ENCODE measurements at places on chromosomes 5 and 9.

DNA sequence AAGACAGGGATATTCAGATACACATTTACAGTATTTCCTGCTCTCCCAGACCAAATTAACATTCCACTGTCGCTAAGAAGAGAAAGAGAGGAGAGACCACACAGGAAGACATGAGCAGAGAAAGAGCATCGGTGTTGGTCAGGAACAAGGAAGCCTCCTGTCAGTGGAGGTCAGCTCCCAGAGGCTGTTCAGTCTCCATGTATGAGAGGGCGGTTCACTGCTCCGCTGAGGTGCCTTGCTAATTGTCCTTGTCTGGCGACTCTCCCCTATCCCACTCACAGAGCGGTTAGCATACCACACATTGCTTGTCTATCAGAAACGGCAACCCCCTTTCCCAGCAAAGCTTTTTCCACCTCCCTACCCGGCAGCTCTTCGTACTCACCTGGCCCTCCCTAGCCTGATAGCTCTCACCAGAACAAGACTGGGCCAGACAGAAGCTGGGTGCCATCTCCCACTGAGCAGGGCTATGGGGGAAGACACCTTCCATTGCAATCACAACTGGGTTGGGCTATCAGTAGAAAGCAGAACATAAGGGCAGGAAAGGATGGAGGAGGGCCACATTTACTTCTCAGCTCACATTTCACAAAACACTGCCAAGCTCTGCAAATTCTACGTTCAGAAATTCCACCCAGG lies 58.6 kb upstream of the LMNB1 start:
- no peak for DNase-seq

GRCh38 chr5:73826301-73827105 lies 200.5 kb downstream of the ARHGEF28 start:
- no peak for DNase-seq

- no peak for DNase-seq
Measured at GRCh38 chr5:85453026-85453349, 1068.3 kb upstream of the EDIL3 start.

GRCh38 chr5:175493726-175494125 lies 15.4 kb downstream of the SFXN1 start:
- no peak for DNase-seq

DNA sequence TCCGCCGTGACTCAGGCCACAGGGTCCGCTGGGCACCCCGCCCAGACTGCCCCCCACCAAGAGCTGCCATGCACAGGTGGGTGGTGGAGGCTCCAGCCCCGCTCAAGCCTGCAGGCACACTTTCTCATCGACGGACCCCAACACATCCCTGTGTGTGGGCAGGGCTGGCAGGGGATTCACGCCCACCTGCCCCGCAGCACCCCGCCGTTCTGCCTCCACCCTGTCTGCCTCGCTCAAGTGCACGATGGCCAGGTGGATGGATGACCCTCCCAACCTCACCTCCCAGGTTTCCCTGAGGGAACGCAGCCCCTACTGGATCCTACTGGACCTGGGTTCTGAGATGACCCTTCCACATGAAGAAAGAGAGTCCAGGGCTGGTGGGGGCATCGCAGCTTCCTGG lies 26.1 kb upstream of the FCN1 start:
- no peak for DNase-seq

- DNase-seq = no peak
Measured at GRCh38 chr9:99241106-99241505, 19.0 kb downstream of the SEC61B start.

GRCh38 chr9:76716085-76716672 lies 48.1 kb upstream of the PCA3 start:
- DNase-seq = no peak

DNA sequence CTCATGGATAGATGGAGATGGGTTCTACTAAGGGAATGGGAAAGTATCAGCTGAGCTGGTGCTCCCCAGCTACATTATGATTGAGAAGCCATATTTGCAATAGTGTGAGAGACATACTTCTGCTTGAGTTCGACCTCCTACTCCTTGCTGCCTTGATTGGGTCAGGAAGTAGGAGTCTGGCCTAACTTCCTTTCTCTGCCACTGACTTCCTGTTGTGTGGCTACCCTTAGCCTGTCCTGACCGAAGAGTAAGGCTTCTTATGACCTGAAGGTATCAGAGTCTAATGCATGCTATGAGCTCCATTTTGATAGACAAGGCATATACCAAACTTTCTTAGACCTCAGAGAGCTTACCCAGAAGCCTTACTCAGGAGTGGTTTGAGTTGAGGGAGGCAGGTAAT lies 53.9 kb downstream of the OSTF1 start:
- no peak for DNase-seq

DNA sequence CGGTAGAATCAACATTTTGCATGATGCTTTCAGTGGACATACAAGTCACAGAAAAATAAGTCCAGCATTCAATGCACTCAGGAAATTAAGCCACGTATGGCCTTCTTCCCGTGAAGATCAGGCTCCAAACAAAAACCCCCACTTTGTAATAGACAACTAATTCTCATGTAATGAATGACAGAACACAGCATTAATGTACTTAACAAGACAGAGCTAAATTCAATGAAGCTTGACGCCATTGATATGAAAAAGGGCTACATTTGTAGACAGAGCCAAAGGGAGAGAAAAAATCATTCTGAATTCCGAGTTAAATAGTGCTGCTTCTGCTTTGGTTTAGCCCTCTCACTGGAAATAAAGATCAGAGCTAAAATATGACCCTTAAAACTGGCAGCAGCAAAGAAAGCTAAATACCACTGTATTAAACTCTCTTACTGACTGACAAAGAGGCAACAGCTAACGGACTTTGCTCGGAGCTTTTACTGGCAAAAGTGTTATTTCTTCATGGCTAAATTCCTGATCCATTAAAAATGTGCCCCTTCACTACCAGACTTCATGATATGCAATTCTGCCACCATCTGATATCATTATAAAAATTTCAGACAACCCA lies 250.5 kb downstream of the BNC2 start:
- DNase-seq = no peak

GRCh38 chr5:181036816-181037364 lies 3.2 kb upstream of the BTNL9 start:
- DNase-seq = no peak

GRCh38 chr5:154698763-154699162 lies 56.4 kb upstream of the LARP1 start:
- no peak for DNase-seq

GRCh38 chr5:10366310-10367272 lies 13.1 kb downstream of the MARCHF6 start:
- no peak for DNase-seq

- no peak for DNase-seq
Measured at GRCh38 chr5:1039706-1040260, 31.2 kb downstream of the NKD2 start.

Data from hematopoietic multipotent progenitor cell (in vitro differentiated cells).